ENCODE measurements at places on chromosomes 11 and 22.

DNA sequence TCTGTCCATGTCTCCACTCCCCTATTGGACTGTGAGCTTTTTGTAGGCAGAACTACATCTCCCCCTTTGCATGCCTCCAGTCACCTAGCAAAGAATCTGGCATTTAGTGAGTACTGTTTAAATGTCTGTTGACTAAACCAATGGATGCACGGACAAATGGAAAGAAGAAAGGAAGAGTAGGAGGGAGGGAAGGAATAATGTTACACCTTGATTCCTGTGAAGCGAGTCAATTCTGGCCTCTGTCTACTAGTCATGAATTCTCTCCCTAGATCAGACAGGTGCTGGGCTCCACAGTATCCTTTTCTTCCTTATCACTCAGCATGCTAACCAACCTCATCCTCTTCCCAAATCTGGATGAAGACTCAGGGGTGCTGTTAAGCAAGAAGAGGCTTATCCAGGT is 33.6 kb downstream of the GALNT18 start:
- no peaks in the 10 kb centered on the region for H3K4me1 ChIP-seq
- no peak overlapping the region for H3K4me3 ChIP-seq
- H3K36me3 ChIP-seq = no peaks in the 10 kb centered on the region
- no peak for DNase-seq
- H3K27me3 ChIP-seq = peaks cover under 1% of the 10 kb centered on the region
- H3K27ac ChIP-seq = no peak overlapping the region

DNA sequence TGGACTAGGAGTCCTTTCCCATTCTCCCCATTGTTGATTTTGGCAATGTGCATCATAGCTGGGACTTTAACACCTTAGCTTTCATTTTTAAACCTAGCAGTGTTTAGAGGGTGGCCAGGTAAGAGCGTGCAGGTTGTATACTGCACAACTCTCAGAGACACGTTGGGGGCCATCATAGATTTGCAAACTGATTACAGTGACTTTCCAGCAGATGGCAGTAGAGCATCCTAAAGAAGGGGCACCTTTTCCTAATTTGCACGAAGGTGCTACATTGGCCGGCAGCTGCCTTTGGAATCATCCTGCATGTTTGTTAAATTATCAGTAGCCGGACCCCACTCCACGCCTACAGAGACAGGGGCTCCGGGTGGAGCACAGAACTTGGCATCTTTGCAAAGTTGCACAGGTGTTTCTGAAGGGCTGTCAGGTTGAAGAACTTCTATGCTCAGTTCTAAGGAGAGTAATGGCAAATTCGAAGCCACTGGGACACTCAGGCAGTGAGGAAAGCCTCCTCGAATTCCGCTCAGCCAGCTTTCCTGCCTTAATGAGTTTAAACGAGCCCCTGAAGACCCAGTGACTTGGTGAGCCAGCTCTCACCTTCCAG is 7.7 kb downstream of the LHFPL7 start:
- H3K4me1 ChIP-seq = peaks cover under 1% of the 10 kb centered on the region
- DNase-seq = no peak
- H3K27me3 ChIP-seq = no peaks in the 10 kb centered on the region
- H3K36me3 ChIP-seq = no peaks in the 10 kb centered on the region
- no peak overlapping the region for H3K4me3 ChIP-seq

- peak overlapping the region; percentile 33 for H3K4me3 ChIP-seq
- H3K4me1 ChIP-seq = peaks cover 7% of the 10 kb centered on the region
- H3K27me3 ChIP-seq = peaks cover 66% of the 10 kb centered on the region
- H3K36me3 ChIP-seq = no peaks in the 10 kb centered on the region
- no peak overlapping the region for H3K27ac ChIP-seq
Observed at GRCh38 chr11:75241906-75242644, 1.5 kb downstream of the TPBGL start.

DNA sequence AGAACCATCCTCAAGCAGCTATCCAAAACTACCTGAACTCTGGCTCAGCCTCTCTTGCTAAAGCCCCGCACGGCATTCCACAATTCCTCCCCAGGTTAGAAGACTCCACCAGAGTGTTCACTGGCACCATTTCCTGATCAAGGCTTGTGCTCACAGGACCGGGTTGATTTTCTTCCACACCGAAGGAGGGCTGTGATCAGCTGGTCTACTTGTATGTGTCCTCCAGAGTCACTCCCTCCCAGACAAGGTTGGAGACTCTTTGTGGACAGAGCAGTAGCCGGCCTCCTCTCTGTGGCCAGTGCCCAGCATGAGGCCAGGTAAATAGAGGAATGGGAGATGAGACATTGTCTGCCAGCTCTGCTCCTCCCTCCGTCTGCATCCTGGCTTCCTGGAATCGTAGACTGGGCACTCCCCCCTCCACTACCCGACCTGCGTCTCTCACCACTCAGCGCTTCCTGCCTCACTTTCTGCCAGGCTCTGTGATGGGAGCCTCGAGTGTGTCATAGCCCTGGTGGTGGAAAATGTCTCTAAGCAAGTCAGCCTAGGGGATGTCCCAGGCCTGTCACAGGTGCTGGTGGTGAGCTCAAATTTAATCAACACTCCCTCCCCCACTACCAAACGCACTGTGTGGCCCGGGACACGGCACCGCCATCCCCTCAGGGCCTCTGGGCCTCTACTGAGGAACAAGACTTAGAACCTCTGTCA is 12.5 kb upstream of the TMPRSS6 start:
- H3K4me3 ChIP-seq = no peak overlapping the region
- H3K27ac ChIP-seq = no peak overlapping the region
- H3K4me1 ChIP-seq = no peaks in the 10 kb centered on the region
- DNase-seq = no peak

GRCh38 chr11:78800096-78800690 is 225.5 kb upstream of the NARS2 start:
- no peaks in the 10 kb centered on the region for H3K36me3 ChIP-seq
- no peak overlapping the region for H3K27ac ChIP-seq
- H3K4me3 ChIP-seq = no peak overlapping the region
- no peaks in the 10 kb centered on the region for H3K4me1 ChIP-seq
- peaks cover 2% of the 10 kb centered on the region for H3K27me3 ChIP-seq

GRCh38 chr11:132620423-132620822 is 911.9 kb downstream of the OPCML start:
- DNase-seq = no peak
- no peaks in the 10 kb centered on the region for H3K4me1 ChIP-seq
- no peaks in the 10 kb centered on the region for H3K27me3 ChIP-seq
- H3K36me3 ChIP-seq = no peaks in the 10 kb centered on the region
- H3K27ac ChIP-seq = no peak overlapping the region

GRCh38 chr11:113773092-113773415 is 438 bp downstream of the ZW10 start:
- H3K36me3 ChIP-seq = peaks cover 17% of the 10 kb centered on the region
- H3K4me1 ChIP-seq = no peaks in the 10 kb centered on the region
- H3K4me3 ChIP-seq = peak overlapping the region; percentile 88
- DNase-seq = peak; percentile 2
- peaks cover 6% of the 10 kb centered on the region for H3K27me3 ChIP-seq

DNA sequence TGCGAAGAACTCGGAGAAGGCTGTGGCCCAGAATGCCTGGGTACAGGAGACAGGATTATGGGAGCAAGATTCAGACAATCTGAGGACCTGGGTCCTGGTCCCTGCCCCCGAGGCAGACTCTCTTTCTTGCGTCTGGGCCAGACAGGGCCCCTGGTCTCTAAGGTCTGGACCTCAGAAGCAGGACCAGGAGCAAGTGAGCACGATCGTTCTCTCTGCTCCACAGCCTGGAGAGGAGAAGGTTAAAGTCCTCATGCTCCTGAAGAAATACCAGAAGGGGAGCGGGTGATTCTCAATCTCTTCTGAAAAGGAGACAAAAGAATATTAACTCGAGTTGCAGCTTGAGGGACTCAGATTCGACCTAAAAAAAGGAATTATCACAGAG is 349.9 kb downstream of the CADM1 start:
- no peaks in the 10 kb centered on the region for H3K27me3 ChIP-seq
- no peak overlapping the region for H3K27ac ChIP-seq
- H3K36me3 ChIP-seq = no peaks in the 10 kb centered on the region
- no peak for DNase-seq

DNA sequence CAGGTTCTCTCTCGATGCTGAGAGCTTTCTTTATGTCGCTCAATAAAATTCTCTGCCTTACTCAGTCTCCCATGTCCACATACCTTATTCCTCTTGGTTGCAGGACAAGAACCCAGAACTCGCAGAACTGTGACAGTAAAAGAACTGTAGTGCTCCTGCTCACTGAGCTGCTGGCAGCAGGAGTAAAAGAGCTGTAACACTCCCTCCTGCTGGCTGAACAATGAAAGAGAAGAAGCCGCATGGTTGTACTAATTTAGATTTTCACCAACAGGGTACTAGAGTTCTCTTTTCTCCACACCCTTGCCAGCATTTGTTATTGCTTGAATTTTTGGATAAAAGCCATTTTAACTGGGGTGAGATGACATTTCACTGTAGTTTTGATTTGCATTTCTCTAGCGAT is 433.2 kb downstream of the GUCY1A2 start:
- H3K4me1 ChIP-seq = no peaks in the 10 kb centered on the region
- H3K4me3 ChIP-seq = no peak overlapping the region
- no peaks in the 10 kb centered on the region for H3K36me3 ChIP-seq
- DNase-seq = peak; percentile 20
- no peaks in the 10 kb centered on the region for H3K27me3 ChIP-seq
- H3K27ac ChIP-seq = no peak overlapping the region

- no peak for DNase-seq
- peaks cover 28% of the 10 kb centered on the region for H3K4me1 ChIP-seq
- H3K36me3 ChIP-seq = peaks cover 25% of the 10 kb centered on the region
- peak overlapping the region; percentile 91 for H3K27ac ChIP-seq
- peak overlapping the region; percentile 96 for H3K4me3 ChIP-seq
Observed at GRCh38 chr22:20982563-20982882, 426 bp downstream of the LZTR1 start.

DNA sequence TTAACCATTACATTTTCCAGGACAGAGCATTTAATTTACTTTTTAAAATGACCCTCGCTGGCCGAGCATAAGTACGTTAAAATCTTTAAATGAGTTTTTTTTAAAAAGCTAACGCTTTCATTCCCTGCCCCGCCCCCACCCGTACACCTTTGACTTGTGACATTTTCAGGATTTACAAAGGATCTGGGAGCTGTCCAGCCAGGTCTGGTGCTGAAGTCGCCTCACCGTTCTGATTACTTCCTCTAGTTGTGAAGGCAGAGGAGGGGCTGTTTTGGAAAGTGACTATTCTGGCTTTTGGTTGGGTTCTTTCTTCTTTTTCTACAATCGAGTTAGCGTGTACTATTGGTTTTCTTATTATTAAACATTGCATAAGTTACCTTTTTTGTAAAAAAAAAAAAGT is 2.9 kb downstream of the C11orf87 start:
- no peak overlapping the region for H3K4me3 ChIP-seq
- DNase-seq = no peak
- H3K36me3 ChIP-seq = no peaks in the 10 kb centered on the region
- peaks cover 41% of the 10 kb centered on the region for H3K27me3 ChIP-seq
- no peak overlapping the region for H3K27ac ChIP-seq
